Foreskin keratinocyte (primary cell): ENCODE measurements at places on chromosomes 16 and 17. TPM values are rescaled to one million over a fixed set of nuclear protein-coding genes. Genes with fewer than 3 reads are reported as not detected.

ITGAD gene
- total RNA-seq: not detected in 2 replicates

EVI2B gene
- total RNA-seq: 0.14 and 0.25 TPM in 2 replicates

TEX14 gene
- total RNA-seq: 0.04 TPM in 1 of 2 replicates, not detected in the other

MT1E gene
- total RNA-seq: 438 and 932 TPM in 2 replicates

TBC1D3L gene
- 1.9 and 2.0 TPM in 2 replicates for total RNA-seq

C16orf95 gene
- total RNA-seq: 4.7 and 5.7 TPM in 2 replicates

IRX5 gene
- total RNA-seq: 4.5 and 4.8 TPM in 2 replicates

PRKCB gene
- 0.20 TPM in 1 of 2 replicates, not detected in the other for total RNA-seq

SNAI3 gene
- not detected in 2 replicates for total RNA-seq

NLGN2 gene
- total RNA-seq: 4.9 and 7.6 TPM in 2 replicates

CCT6B gene
- total RNA-seq: 0.48 and 0.60 TPM in 2 replicates

GRB2 gene
- 53.4 and 53.7 TPM in 2 replicates for total RNA-seq

SLC2A4 gene
- total RNA-seq: 0.17 and 0.25 TPM in 2 replicates

ABCA3 gene
- total RNA-seq: 0.04 and 0.24 TPM in 2 replicates

SRCIN1 gene
- 0.25 and 0.31 TPM in 2 replicates for total RNA-seq

NLRC5 gene
- total RNA-seq: 8.4 and 10.3 TPM in 2 replicates

KRT15 gene
- total RNA-seq: 195 and 314 TPM in 2 replicates

ABCA8 gene
- not detected in 2 replicates for total RNA-seq

ITGAL gene
- total RNA-seq: 0.07 TPM in 1 of 2 replicates, not detected in the other

ERAL1 gene
- 34.8 and 44.4 TPM in 2 replicates for total RNA-seq

COPRS gene
- 53.9 and 55.7 TPM in 2 replicates for total RNA-seq

BAIAP3 gene
- 0.07 and 0.27 TPM in 2 replicates for total RNA-seq

ADGRG3 gene
- total RNA-seq: not detected in 2 replicates

RILP gene
- 5.1 and 5.5 TPM in 2 replicates for total RNA-seq

EVPLL gene
- total RNA-seq: 0.11 and 0.17 TPM in 2 replicates

KRTAP3-1 gene
- not detected in 2 replicates for total RNA-seq

TNP2 gene
- not detected in 2 replicates for total RNA-seq

ANKS4B gene
- not detected in 2 replicates for total RNA-seq

MYH8 gene
- total RNA-seq: not detected in 2 replicates

BTBD17 gene
- total RNA-seq: not detected in 2 replicates

EXOC7 gene
- 69.5 and 71.2 TPM in 2 replicates for total RNA-seq

DYNLL2 gene
- total RNA-seq: 24.3 and 26.4 TPM in 2 replicates

SLC38A7 gene
- 12.9 and 17.9 TPM in 2 replicates for total RNA-seq

QPRT gene
- total RNA-seq: 80.5 and 91.7 TPM in 2 replicates

GINS2 gene
- 27.1 and 28.4 TPM in 2 replicates for total RNA-seq

SLC5A10 gene
- total RNA-seq: 0.14 TPM in 1 of 2 replicates, not detected in the other

CD300A gene
- not detected in 2 replicates for total RNA-seq

CCL4L2 gene
- total RNA-seq: not detected in 2 replicates

TBC1D3E gene
- not detected in 2 replicates for total RNA-seq

OSBPL7 gene
- total RNA-seq: 5.0 and 5.6 TPM in 2 replicates

SLFN12 gene
- 8.4 and 13.1 TPM in 2 replicates for total RNA-seq

NUDT7 gene
- 5.9 and 6.8 TPM in 2 replicates for total RNA-seq

HERPUD1 gene
- total RNA-seq: 124 and 170 TPM in 2 replicates
